ENCODE measurements at places on chromosomes 4 and X.

DNA sequence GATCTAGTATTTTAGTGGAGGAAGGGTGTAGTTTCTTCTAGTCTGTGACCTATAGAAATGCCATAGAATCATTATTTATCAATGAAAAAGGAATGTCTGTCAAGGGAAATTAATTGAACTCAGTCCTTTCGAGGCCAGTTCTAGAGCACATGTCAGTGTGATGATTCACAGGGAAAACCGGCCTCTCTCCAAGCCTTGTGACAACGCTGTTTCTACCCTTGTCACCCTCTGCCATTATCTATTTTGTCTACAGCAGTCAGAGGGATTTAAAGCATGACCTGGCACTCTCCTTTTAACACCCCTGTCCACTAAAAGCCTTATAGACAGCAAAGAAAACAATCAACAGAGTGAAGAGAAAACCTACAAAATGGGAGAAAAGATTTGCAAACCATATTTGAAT, 119.8 kb downstream of the DRD5 start:
- no peak for DNase-seq

DNA sequence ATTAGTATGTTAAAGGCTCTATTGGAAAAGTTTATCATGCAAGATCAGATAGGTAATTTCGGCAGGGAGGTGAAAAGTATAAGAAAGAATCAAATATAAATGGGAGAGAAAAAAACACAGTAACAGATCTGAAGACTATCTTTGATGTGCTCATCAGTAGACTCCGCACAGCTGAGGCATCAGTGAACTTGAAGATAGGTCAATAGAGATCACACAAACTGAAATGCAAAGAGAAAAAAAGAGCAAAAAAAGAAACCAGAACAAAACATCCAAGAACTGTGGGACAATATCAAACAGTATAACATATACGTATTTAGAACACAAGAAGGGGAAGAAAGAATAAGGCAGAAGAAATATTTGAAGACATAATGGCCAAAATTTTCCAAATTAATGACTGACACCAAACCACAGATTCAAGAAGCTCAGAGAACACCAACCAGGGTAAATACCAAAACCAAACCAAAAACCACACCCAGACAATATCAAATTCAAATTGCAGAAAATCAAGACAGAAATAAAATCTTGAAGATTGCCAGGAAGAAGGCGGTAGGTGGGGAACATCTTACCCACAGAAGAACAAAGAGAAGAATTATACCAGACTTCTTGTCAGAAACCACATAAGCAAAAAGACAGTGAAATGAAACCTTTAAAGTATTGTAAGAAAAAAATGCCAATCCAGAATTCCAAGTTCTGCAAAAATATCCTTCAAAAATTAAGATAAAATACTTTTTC, 29.1 kb downstream of the PFKFB1 start:
- DNase-seq = no peak

- no peak for DNase-seq
Observed at GRCh38 chrX:39012621-39013111, 211.4 kb downstream of the MID1IP1 start.

DNA sequence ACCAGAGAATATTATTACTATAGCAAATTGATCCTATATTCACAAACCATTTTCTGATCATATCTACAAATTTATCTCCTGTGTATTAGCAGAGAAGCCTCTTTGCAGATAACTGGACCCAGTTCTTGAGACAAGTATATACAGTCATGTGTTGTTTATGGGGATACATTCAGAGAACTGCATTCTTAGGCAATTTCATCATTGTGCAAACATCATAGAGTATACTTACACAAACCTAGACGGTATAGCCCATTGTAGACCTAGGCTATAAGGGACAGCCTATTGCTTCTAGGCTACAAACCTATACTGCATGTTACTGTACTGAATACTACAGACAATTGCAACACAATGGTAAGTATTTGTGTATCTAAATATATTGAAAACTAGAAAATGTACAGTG, 152.5 kb upstream of the SPANXN4 start:
- no peak for DNase-seq

Data from T-cell (primary cell).